ENCODE measurements at places on chromosomes 13 and 19.

DNA sequence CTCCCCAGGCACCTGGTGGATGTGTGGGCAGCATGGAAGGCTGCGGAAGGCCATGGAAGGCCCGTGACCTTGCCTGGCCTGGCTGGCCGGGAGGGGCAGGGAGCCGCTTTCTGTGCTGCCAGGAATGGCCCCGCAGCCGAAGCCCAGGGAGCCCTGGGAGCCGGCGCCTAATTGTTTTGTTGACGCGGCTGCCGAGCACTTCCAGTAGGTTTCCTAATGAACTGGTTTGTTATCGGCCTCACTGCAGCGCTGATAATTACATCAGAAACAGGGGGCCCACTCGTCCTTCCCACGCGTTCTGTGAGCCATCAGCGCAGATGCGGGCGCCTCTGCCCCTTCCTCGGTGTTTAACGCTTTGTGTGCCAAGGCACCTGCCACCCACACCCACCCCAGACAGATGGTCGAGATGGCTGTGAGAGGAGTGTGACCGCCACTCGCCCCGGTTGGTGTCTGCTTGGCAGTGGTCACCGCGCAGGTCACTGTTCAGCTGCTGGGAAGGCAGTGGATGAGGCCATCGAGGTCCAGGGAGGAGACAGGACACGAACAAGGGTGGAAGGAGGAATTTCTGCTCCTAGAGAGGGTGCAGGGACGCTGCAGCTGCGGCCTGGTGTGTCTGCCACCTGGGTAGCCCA is 124.5 kb downstream of the KDM4B start:
- DNase-seq, result no peak

DNA sequence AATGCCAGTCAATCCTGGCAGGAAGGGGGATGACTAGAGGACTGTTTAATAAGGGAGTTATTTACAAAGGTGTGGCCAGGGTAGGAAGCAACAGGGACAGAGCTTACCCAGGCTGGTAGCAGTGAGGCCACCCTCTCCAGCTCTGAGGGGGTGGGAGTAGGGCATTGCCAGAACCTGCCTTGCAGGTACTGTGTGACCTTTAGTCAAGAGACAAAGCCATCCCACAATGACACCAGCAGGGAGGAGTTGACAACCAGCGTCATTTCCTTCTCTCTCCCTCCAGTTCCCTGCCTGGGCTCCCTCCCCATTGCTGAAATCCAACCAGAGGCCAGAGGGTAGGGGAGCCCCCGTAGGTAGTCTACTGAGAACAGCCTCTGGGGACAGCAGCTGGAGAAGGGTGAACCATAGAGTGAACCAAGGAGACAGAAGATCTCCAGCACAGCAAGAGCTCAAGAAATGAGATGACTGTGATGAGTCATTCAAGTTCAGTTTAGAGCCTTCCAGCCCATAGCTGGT is 33.3 kb upstream of the SPATA13 start:
- peak; percentile 4 for DNase-seq

DNA sequence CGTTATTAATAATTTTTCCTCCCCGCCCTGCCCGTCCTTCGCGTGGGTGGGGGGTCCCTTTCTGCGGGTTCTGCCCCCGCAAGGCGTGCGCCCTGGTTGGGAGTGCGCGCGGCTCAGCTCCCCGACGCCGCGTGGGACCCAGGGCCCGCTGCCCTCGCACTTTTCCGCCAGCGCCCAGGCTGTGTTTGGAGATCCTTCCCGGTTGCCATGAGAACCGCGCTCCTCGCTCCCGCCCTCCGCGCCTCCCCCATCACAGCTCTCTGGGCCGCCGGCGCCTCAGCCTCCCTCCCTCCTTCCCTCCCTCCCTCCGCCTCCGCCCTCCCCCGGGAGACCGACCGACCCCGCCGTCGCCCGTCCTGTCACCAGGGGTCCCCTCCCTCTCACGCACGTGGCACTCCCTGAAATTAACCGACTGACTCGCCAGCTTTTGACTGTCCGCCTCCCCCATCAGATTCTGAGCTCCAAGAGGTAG is 2.4 kb upstream of the SSBP4 start:
- no peak for DNase-seq

DNA sequence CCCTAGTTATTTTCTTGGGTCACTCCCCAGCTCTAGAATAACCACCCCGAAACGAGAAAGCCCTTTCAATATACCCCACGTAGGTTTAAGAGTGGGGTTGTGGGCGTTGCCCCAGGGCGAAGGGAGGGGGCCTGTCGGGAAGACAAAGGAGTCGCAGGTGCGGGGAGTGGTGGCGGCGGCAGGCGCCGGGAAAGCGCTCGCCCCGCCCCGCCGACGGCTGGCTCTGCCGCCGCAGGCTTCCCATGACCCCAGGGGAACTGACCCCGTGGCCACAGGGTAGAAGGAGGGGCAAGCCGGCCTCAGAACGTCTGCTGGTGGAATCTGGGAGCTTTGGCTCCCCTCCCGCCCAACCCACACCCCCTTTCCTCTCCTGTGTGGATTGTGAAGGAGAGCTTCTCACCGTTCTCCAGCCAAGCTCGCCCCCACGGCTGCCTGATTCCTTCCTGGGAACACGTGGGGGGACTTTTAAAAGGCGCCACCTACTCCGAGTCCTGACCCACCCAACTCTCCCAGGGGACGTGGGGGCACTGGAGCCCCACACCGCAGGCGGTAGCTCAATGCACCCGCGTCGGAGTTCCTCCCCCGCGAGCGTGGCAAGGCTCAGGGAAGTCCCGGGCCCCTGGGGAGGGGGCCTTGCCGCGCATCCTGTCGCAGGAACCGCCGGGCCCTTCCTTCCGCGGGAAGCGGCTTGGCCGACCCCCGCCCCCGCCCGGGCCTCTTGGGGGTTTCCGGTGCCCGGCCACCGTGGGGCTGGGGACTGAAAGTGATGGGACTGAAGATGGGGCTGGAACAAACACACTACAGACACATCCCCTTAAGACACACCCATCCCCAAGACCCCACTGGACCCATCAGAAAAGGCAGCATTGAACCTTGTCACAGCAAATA is 5.5 kb downstream of the IER2 start:
- no peak for DNase-seq

DNA sequence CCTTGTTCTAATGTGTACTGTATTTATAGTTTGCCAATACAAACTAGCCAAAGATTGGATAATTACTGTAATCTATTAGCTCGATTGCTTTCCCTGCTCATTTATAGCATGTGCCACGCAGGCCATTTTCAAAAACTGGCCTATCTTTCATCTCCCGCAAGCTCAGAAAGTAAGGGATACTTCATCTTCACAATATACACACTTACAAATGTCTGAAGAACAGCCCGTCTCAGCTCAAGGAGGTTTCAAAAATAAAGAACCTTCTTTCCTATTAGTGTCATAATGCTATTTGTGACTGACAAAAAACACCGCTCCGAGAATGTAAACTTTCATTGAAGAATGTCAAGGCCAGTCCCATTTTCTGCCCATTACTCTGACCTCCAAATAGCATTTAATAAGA is 306.4 kb upstream of the ZNF507 start:
- no peak for DNase-seq

DNA sequence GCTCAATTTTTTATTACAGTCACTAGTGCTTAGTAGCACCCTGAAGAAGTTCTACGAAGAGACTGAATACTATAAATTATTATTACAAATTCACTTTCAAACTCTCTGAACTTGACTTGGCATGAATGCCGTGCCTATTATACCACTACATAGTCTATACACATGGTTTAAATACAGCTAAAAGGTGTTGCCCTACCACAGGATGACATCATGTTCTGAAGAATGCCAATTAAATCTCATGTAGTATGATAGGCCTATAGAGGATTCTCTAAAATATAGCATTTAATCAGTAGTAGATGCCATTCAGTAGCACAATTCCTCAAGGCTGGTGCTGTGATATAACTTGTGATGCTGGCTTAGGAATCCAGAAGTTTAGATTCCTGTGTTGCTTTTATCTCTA is 16.7 kb upstream of the POSTN start:
- no peak for DNase-seq

- DNase-seq, result no peak
These were observed 3.0 kb upstream of the KLK10 start for GRCh38 chr19:51022526-51022925.

DNA sequence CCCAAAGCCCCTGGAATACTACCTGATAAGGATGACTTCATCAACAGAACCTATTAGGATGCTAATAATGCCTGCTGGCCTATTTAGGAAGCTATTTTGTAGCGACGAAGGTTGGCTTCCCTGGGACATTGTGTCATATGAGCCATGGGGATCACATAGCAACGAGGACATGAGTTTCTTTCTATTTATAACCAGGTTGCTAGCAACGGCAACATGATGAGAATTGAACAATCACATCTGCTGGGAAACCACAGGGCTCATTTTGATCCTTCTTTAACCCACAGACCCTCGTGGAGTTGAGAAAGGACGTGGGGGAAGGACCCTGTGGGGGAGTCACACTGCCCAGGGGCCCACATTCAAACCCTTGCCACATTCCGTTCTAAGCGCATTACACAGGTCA is 172.2 kb downstream of the COL4A1 start:
- DNase-seq, result no peak

- no peak for DNase-seq
These were observed 970.2 kb downstream of the EFNB2 start for GRCh38 chr13:105565136-105565727.

DNA sequence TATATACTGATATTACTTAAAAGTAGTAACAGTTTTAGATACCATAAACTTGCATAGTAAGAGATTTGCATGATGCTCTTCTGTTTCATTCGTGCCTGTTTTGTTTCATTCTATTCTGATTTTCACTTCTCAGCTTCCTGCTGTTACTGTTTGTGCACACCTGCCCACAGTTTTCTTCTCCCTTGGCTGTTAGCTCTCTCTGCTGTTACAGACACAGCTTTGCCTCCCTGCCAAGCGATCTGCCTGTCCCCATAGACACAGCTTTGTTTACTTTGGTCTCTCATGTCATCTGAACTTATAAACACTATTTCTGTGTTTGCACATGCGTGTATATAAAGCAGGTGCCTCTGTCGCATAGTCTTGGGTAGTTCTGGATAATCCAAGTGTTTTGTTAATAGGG is 21.4 kb upstream of the UPF3A start:
- no peak for DNase-seq

GRCh38 chr19:789701-790060 is 7.6 kb upstream of the PTBP1 start:
- no peak for DNase-seq

- DNase-seq, result peak; percentile 45
These were observed at the start of gene TMEM145 for GRCh38 chr19:42313096-42313839. Gene TMEM145, plus strand, starts transcription at chr19:42313309. Its CDS starts 68 bp downstream, at chr19:42313377.

GRCh38 chr13:29046588-29046987 is 226.4 kb downstream of the MTUS2 start:
- DNase-seq, result no peak

DNA sequence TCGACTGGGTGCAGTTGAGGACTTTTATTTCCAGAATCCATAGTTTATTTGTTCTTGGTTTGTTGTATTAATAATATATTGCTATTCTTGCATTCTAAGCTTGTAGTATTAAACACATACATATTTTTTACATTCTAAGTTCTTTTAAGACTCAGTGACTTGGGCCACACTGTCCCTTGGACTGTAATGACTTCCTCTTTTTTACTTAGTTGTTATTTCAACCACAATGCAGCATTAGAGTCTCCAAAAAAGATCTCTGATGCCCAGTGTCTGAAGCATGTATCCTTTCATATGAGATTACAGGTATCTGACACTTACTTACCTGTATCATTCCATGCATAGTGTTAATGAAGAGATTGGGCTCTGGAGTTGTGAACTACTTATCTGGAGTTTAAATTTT is 864.9 kb upstream of the PCDH20 start:
- DNase-seq, result no peak

DNA sequence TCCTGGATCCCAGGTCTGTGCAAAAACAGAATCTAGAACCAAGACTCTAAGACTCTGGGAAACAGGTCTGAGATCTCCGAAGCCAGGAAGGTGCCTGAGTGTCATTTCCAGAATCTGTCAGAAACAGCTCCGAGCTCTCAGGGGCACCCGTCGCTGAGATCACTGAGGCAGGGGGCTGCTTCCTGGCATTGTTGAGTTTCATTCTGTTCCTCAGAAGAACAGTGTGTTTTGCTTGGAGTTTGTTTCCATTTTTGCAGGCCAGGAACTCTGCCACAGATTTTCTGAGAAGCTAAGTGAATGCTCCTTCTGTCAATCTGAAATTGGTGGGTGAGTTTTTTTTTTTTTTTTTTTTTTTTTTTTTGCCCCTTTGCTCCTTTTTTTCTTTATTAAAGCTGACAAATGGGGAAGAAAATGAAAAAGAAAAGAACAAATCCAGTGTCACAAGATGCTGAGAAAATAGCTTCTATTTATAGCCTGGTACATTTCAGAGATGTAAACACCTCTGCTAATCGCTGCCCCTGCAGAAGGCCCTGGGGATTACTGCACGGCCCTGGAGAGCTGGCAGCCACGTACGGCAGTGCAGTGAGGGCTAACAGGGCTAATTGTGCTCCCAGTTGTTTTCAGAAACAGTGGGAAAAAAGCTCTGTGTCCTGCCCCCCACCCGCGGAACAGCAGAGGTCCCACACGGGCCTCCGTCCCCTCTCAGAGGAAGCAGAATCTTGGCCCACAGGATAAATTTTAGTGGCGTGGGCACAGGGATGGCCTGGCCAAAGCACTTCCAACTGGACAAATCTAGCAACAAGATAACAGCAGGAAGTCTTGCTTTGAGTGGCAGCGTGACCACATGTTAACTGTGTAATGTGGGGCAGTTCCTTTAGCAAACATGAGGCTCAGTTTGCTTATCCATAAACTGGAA is 237.6 kb upstream of the IRS2 start:
- no peak for DNase-seq

DNA sequence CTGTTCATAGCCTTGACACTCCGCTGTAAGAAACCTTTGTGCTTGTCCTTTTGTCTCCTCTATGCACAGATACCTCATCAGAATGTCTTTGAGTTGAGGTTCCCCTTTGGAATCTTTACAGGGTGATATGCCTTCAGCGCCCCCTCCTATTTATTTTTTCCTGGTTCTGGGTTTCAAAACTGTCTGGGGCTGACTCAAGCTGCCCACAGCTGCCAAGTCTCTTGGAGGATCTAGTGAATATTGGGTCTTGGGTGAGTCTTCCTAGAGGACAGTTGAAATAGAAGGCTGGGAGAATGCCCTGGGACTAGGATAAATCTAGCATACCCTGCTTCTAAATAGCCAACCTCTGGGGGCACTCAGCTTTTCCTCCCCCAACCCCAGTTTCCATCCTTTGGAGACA is 930 bp downstream of the ZNF136 start:
- DNase-seq, result no peak

DNA sequence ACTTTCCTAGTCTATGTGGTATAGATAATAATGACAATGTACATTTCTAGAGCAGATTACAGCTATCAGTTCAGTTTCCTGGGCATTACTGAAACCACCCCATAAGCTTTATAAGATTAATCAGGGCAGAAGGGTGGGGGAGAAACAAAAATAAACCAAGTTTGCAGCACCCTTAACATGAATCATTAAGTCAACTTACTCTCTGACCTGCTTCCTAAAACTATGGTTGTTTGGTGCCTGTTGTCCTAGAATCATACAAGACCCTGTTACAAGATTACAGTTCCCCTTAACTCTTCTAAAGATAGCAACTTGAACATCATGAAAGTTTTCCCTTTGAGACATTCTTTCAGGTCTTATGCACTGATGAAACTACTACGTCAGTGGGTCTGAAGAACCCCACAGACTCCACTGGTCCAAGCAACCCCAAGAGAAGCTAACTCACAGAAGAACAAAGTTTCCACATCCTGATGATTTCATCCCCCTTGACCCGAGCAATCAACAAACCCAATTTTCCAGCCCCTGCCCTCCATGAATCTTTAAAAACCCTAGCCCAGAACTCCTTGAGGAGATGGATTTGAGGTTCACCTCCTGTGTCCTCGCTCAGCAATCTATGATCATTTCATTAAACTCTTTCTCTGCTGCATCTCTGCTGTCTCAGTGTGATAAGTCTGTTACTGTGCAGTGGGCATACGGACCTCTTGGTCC is 336.5 kb downstream of the FOXO1 start:
- DNase-seq, result no peak

- DNase-seq, result no peak
These were observed 27.7 kb upstream of the EPHX3 start for GRCh38 chr19:15259907-15260306.

Data from stimulated activated CD4-positive, alpha-beta T cell treated with anti-CD3 and anti-CD28 coated beads, Interleukin-15, amount 100 ng/mL, for 48 hours (primary cell).